ENCODE measurements at places on chromosomes 1 and 21. TPM values are rescaled to one million over a fixed set of nuclear protein-coding genes. Genes with fewer than 3 reads are reported as not detected.

Gene PEAR1
- 2.0 TPM for total RNA-seq

Gene GAS5
- 450 TPM for total RNA-seq

Gene CFAP126
- total RNA-seq, result not detected

Gene MAPKAPK2
- total RNA-seq, result 56.5 TPM

Gene HLX
- 4.3 TPM for total RNA-seq

Gene KCND3
- total RNA-seq, result under 0.01 TPM

Gene AMY2A
- total RNA-seq, result not detected

Gene SV2A
- 16.4 TPM for total RNA-seq

Gene NHLH1
- total RNA-seq, result not detected

Measured in IMR-90 (cell line).